ENCODE measurements at places on chromosomes 2 and 18.

- peaks cover 3% of the 10 kb centered on the region for H3K27me3 ChIP-seq
- H3K4me1 ChIP-seq, result peaks cover 12% of the 10 kb centered on the region
- no peak overlapping the region for H3K27ac ChIP-seq
- peaks cover 47% of the 10 kb centered on the region for H3K36me3 ChIP-seq
- no peak overlapping the region for H3K4me3 ChIP-seq
Observed at GRCh38 chr2:10054424-10054823, 11.1 kb downstream of the KLF11 start.

- H3K4me1 ChIP-seq, result no peaks in the 10 kb centered on the region
- H3K27ac ChIP-seq, result no peak overlapping the region
- H3K27me3 ChIP-seq, result no peaks in the 10 kb centered on the region
- no peak for DNase-seq
Observed at GRCh38 chr2:37287966-37288365, 36.7 kb downstream of the PRKD3 start.

- no peak for DNase-seq
- no peaks in the 10 kb centered on the region for H3K27me3 ChIP-seq
- H3K4me1 ChIP-seq, result no peaks in the 10 kb centered on the region
- H3K4me3 ChIP-seq, result no peak overlapping the region
- H3K27ac ChIP-seq, result no peak overlapping the region
Observed at GRCh38 chr2:128180031-128180430, 89.0 kb downstream of the UGGT1 start.

DNA sequence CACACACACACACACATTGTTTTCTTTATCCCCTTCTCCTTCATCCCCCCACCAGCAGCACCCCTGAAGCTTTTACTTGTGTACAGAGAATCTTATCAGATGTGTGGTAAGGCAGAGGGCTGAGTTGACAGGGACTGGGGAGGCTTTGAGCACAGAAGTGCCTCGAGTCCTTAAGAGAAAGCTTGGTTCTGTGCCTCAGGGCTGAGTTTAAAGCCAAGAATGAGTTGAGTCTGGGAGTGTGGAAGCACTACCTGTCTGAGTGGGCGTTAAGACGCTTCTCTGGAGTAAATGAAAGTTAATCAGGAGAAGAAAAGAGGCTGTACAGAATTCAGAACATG, 2.7 kb downstream of the ID2 start:
- H3K4me1 ChIP-seq, result peaks cover 28% of the 10 kb centered on the region
- peak overlapping the region; percentile 46 for H3K4me3 ChIP-seq
- no peaks in the 10 kb centered on the region for H3K36me3 ChIP-seq
- peak; percentile 44 for DNase-seq
- H3K27ac ChIP-seq, result peak overlapping the region; percentile 69
- H3K27me3 ChIP-seq, result no peaks in the 10 kb centered on the region

GRCh38 chr2:189516546-189516945, 64.0 kb downstream of the SLC40A1 start:
- no peaks in the 10 kb centered on the region for H3K36me3 ChIP-seq
- H3K27me3 ChIP-seq, result no peaks in the 10 kb centered on the region
- H3K27ac ChIP-seq, result no peak overlapping the region

GRCh38 chr18:46335534-46336101, 231.4 kb downstream of the HAUS1 start:
- H3K27ac ChIP-seq, result peak overlapping the region; percentile 61
- H3K27me3 ChIP-seq, result no peaks in the 10 kb centered on the region
- H3K4me1 ChIP-seq, result peaks cover 46% of the 10 kb centered on the region
- H3K4me3 ChIP-seq, result peak overlapping the region; percentile 70
- peak; percentile 51 for DNase-seq
- H3K36me3 ChIP-seq, result peaks cover 14% of the 10 kb centered on the region

- no peaks in the 10 kb centered on the region for H3K36me3 ChIP-seq
- no peaks in the 10 kb centered on the region for H3K27me3 ChIP-seq
- no peak overlapping the region for H3K27ac ChIP-seq
- no peak overlapping the region for H3K4me3 ChIP-seq
- no peaks in the 10 kb centered on the region for H3K4me1 ChIP-seq
Observed at GRCh38 chr2:234258562-234259141, 208.2 kb downstream of the SPP2 start.

- DNase-seq, result no peak
- H3K4me3 ChIP-seq, result no peak overlapping the region
- H3K27me3 ChIP-seq, result no peaks in the 10 kb centered on the region
- H3K36me3 ChIP-seq, result peaks cover 7% of the 10 kb centered on the region
Observed at GRCh38 chr2:238021327-238021726, 39.5 kb upstream of the SCLY start.

DNA sequence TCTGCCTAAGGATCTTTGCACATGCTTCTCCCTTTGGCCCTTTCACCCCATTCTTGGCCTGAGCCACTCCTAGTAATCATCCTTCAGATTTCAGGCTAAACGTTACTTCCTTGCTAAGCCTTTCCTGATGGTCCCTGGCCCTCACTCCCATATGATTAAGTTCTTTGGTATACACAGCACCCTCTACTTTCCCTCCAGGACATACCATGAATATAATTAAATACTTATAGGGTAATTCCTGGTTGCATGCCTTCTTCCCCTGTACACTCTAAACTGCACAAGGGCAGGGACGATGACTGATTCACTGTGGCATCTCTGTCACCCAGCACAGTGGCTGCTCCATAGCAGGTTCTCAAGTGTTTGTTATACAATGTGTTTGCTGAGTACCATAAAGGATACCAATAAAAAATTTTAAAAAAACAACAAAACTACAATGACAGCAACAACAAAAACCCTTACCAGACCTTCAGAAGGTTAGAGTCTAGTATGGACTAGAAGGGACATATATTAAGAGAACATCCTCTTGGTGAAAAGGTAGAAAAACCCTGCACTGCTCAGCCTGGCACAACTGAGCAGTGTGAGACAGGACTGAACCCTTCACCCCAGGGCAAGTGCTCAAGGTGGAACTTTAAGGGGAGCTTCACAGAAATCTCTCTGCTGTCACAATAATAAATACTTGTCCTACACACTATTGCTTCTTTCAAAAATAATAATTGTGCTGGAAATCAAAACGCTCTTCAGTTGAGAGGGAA, 76.2 kb downstream of the AAK1 start:
- no peaks in the 10 kb centered on the region for H3K36me3 ChIP-seq
- no peak for DNase-seq
- H3K4me1 ChIP-seq, result no peaks in the 10 kb centered on the region
- no peak overlapping the region for H3K4me3 ChIP-seq
- H3K27ac ChIP-seq, result no peak overlapping the region
- no peaks in the 10 kb centered on the region for H3K27me3 ChIP-seq

DNA sequence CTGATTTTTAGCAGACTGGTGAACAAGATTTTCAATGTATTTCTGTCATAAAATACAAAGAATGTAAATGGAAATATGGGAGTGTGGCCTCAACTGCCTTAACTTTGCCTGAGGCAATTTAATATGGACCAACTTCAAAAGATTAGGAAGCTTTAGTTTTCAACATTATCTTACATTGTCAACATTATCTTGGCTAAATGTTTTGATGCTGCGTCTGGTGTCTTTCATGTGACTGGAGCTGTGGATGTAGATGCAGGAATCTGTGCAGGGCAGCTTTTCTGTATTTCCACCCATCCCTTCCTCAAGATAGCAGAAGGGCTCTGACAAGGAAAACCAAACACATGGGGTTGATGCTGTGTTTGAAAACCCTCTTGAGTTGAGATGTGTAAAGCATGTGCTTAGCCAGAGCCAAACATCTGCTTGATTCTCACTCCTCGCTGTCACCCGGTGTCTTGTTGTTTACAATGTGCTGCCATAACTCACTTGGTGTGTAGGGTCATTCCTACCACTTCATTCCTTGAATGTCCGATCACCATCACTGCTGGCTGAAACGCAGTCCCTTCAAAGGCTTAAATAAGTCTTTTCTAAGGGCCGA, 33.0 kb downstream of the COPS8 start:
- peaks cover 4% of the 10 kb centered on the region for H3K27me3 ChIP-seq
- H3K4me3 ChIP-seq, result no peak overlapping the region
- H3K27ac ChIP-seq, result no peak overlapping the region
- no peak for DNase-seq

- H3K4me1 ChIP-seq, result peaks cover 10% of the 10 kb centered on the region
- no peaks in the 10 kb centered on the region for H3K36me3 ChIP-seq
- DNase-seq, result no peak
- no peak overlapping the region for H3K27ac ChIP-seq
- H3K4me3 ChIP-seq, result no peak overlapping the region
Observed at GRCh38 chr2:73095910-73096309, 16.8 kb downstream of the RAB11FIP5 start.

DNA sequence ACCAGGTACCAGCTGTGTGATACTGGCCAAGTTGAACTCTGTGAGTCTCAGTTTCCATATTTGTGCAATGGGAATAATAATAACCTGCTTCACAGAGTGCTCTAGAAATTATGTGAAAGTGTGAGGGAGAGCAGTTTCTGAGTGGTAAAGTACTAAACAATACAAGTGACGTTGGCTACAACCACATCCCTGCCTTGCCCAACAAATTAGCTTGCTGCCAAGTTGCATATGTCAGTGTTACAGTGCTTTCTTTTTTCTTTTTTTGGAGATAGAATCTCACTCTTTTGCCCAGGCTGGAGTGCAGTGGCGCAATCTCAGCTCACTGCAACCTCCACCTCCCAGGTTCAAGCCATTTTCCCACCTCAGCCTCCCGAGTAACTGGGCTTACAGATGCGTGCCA, 533.6 kb upstream of the MEX3C start:
- no peak overlapping the region for H3K27ac ChIP-seq
- H3K27me3 ChIP-seq, result no peaks in the 10 kb centered on the region
- no peak for DNase-seq
- H3K4me3 ChIP-seq, result no peak overlapping the region
- no peaks in the 10 kb centered on the region for H3K4me1 ChIP-seq

GRCh38 chr18:72674710-72675109, 130.6 kb upstream of the CBLN2 start:
- peaks cover 2% of the 10 kb centered on the region for H3K4me1 ChIP-seq
- DNase-seq, result no peak
- H3K36me3 ChIP-seq, result no peaks in the 10 kb centered on the region
- H3K27ac ChIP-seq, result no peak overlapping the region
- H3K27me3 ChIP-seq, result no peaks in the 10 kb centered on the region
- no peak overlapping the region for H3K4me3 ChIP-seq

- no peaks in the 10 kb centered on the region for H3K36me3 ChIP-seq
- H3K27ac ChIP-seq, result no peak overlapping the region
- no peak overlapping the region for H3K4me3 ChIP-seq
- no peak for DNase-seq
- H3K27me3 ChIP-seq, result no peaks in the 10 kb centered on the region
- no peaks in the 10 kb centered on the region for H3K4me1 ChIP-seq
Observed at GRCh38 chr2:154489266-154489858, 209.1 kb upstream of the KCNJ3 start.

DNA sequence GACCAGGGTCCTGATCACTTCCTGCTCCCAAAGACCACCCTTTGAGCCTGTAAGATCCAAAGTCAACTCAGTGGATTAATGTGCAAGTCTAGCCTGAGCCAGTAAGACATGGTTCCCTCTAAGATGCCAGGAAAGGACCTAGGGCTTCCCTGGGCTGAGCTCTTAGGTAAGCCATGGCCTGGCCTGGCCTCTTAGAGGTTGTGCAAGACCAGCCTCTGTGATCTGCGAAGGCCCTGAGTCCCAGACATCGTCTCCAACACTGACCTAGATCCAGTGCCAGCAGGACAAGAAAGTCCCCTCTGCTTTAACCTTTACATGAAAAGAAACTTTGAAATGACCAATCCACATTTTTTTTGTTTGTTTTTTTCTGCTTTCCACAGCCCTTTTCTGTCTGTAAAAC, 73.6 kb upstream of the CYP1B1 start:
- DNase-seq, result no peak
- peaks cover 2% of the 10 kb centered on the region for H3K4me1 ChIP-seq
- H3K27ac ChIP-seq, result no peak overlapping the region
- H3K36me3 ChIP-seq, result no peaks in the 10 kb centered on the region

DNA sequence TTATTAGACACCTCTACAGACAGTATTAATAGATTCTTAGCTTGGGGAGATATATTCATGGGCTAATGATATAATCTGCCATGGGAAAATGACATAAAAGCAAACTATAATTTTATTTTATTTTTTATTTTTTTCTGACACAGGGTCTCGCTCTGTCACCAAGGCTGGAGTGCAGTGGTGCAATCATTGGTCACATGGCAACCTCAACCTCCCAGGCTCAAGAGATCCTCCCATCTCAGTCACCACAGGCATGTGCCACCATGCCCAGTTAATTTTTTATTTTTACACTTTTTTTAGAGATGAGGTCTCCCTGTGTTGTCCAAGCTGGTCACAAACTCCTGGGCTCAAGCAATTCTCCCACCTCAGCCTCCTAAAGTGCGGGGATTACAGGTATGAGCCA, 39.3 kb downstream of the RTN4 start:
- H3K36me3 ChIP-seq, result no peaks in the 10 kb centered on the region
- no peak for DNase-seq
- H3K27ac ChIP-seq, result no peak overlapping the region
- peaks cover 7% of the 10 kb centered on the region for H3K4me1 ChIP-seq
- no peaks in the 10 kb centered on the region for H3K27me3 ChIP-seq

DNA sequence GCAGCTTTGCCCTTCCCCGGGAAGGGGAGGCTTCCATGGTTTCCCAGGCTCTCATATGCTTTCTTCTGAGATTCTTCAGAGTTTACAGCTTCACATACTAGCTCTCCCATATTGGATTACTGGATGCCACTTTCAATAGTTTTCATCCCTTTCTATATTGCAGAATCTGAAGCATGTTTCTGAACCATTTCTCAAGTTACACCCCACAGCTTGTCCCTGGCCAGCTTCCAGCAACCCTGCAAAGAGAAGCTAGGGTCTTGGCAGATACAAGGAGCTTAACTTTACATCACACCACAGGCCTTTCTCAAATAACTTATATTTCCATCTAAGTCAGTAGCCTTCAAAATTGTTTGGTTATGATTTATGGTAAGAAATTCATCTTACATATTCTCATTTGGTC, 39.6 kb downstream of the LHCGR start:
- no peaks in the 10 kb centered on the region for H3K27me3 ChIP-seq
- no peaks in the 10 kb centered on the region for H3K36me3 ChIP-seq
- no peak overlapping the region for H3K4me3 ChIP-seq
- H3K27ac ChIP-seq, result no peak overlapping the region
- no peak for DNase-seq

GRCh38 chr2:202718614-202719013, 83.8 kb downstream of the FAM117B start:
- H3K36me3 ChIP-seq, result no peaks in the 10 kb centered on the region
- DNase-seq, result no peak
- H3K27ac ChIP-seq, result no peak overlapping the region
- H3K4me1 ChIP-seq, result no peaks in the 10 kb centered on the region
